ENCODE measurements at places on chromosomes 1 and 21. TPM values are rescaled to one million over a fixed set of nuclear protein-coding genes. Genes with fewer than 3 reads are reported as not detected.

DNA sequence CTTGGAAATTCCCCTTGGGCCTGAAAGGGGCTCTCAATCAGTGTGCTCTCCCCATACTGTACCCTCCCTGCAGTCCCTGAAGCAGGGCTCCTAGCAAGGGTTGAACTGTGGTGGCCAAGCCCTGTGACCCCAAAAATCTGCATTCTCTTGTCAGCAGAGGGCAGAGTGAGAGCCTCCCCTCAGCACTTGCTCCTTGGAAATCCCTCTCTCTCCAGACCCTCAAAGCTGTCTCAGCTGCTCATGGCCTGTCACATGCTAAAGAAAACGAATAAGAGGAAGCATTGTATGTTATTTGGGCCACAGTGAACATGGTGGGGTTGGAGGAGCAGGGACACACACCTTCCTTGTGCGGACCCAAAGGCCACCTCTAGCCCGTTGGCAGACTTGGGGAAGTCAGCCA is 47.2 kb upstream of the SYNC start:
- DNase-seq, result no peak

DNA sequence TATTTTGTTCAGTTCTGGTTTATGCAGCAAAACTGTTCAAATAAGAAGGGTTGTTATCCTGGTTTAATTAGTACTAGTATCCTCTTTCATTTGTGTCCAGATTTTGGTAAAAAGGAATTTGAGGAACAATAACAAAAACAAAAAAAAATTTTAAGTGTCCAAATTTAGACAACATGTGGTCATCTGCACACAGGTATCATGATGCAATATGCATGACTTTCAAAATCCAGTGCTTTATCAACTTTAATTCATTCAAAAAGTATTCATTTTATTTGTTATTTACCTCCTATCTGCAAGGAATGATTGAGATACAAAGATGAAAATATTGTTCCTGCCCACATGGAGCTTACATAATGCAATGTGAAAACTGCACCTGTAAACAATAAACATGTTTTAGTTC is 16.7 kb upstream of the MAGI3 start:
- DNase-seq, result no peak

GRCh38 chr1:60848583-60849188 is 233.7 kb upstream of the NFIA start:
- DNase-seq, result no peak

DNA sequence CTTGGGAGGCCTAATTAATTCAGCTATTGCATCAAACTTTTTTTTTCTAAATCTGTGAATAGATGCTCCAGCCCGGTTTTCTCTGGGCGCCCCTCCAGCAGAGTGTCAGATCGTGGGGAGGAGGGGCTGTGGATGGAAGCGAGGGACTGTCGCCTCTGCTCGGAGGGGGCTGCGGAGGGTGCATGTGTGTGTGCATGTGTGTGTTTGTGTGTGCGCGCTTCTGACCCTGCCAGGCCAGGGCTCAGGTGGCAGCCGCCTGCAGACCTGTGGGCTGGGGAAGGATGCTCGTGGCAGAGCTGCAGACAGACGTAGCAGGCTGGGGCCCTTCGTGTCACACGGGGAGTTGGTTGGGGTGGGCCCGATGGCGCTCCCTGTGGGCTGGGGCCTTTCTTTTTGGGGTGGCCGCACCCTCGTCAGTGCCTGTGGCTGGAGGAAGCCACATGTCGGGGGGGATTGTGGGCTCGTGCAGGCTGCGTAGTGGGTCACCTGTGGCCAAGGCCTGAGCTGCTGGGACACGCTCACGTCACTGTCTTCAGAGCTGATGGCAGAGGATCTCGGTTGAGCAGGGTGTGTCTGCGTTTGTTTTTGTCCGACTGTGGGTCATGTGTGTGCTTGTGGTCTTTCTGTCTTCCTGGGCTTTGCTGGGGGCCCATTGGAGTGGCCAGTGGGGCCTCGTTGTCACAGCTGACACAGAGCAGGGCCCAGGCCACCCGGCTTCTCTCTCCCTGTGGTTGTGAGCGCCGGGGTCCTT is 2.8 kb downstream of the SKI start:
- DNase-seq, result no peak

DNA sequence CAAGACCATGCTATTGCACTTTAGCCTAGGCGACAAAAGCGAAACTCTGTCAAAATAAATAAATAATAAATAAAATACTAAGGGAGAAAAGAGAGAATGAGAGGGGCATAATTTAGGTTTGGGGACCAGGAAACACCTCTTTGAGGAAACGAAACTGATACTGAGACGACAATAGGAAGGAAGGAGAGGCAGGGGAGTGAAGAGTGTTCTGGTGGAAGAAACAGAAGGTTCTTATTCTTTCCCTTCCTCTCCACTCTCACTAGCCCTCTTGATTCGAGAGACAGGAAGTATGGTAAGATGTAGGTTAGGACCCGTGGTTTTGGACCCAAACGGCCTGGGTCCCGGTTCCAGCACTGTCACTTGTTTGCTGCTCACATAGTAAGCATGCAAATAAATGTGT is 1.6 kb upstream of the NKAIN1 start:
- no peak for DNase-seq

- no peak for DNase-seq
Observed at GRCh38 chr1:212413902-212414327, 771 bp downstream of the PACC1 start.

- DNase-seq, result no peak
Observed at GRCh38 chr1:156880473-156880872, 13.0 kb upstream of the PEAR1 start.

DNA sequence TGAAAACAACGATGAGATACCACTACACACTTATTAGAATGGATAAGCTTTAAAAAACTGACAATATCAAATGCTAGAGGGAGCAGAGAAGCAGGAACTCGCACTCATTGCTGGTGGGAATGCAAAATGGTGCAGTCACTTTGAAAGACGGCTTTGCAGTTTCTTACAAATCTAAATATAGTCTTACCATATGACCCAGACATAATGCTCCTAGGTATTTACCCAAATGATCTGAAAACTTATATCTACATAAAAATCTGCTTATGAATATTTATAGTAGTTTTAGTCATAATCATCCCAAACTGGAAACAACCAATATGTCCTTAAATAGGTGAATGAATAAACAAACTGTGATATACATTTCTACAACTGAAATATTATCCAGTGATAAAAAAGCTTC is 430.9 kb downstream of the MATN1 start:
- DNase-seq, result no peak

DNA sequence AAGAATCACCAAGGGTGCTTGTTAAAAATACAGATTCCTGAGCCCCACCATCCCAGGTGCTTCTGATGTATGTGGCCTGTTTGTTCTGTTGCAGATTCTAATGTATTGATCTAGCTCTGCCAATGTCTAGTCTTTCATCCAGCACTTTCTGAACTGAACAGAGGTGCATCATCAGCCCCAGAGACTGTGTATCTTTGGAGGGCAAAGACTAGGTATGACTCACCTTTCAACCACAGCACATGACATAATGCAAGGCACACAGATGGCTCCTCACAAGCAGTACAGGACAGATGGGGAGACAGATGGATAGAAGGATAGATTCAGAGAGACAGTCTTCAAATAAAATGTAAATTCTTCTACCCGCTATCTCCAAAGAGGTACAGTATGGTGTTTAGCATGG is 32.3 kb downstream of the CD58 start:
- no peak for DNase-seq

The GCSAML gene
- polyA plus RNA-seq, result under 0.01 TPM

The OR2W3 gene
- polyA plus RNA-seq, result 0.06 TPM

The GSTM4 gene
- 41.3 TPM for polyA plus RNA-seq
